ENCODE measurements at places on chromosomes 6 and 20.

DNA sequence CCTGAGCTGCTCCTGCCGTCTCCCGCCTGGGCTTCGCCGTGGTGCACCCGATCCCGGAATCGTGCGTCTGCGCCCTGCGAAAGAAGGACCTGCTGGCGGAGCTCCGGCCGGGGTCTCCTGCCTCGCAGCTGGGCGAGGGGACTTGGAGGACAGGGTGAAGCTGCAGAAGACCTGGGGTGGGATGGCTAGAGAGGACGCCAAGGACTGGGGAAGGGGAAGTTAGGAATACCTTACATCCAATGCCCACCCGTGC lies 150.2 kb downstream of the PRL start:
- DNase-seq, result no peak

GRCh38 chr20:14986026-14986655 lies 648.7 kb upstream of the FLRT3 start:
- DNase-seq, result no peak

DNA sequence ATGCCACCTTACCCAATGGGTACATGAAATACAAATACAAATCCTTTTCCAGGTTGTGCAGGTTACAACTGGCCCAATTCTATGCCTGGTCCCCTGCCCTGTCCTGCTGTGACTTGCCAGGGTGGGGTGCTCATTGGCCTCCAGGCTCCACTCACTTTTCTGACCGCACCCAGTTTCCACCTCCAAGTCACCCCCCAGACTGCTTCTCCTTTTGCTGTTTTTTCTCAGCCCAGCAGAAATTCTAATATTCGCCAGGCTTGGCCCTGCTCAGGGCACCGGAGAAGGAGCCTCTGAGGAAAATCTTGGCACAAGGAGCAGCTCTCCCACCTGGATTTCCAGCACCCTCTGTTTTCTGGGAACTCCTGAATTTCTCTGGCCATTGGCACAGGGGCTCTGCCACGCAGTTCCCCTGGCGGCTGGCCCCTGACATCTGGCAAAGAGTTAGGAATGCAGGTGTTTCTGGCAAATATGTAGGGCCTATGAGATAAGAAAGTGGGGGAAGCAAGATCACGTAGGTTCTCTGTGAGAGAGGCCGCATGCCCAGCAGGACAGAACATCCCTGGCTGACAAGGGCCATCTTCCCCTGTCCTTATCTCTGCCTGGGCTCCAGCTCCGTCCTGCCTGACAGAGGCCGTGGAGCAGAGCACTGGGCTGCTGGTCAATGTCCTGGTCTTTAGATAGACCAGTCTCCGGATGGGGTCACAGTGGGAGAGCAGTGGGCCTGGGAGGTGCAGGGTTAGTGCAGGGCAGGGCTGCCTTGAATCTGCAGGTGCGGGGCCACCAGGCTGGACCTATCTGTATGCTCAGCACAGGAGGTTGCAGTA lies 2.9 kb upstream of the RAET1E start:
- DNase-seq, result no peak

DNA sequence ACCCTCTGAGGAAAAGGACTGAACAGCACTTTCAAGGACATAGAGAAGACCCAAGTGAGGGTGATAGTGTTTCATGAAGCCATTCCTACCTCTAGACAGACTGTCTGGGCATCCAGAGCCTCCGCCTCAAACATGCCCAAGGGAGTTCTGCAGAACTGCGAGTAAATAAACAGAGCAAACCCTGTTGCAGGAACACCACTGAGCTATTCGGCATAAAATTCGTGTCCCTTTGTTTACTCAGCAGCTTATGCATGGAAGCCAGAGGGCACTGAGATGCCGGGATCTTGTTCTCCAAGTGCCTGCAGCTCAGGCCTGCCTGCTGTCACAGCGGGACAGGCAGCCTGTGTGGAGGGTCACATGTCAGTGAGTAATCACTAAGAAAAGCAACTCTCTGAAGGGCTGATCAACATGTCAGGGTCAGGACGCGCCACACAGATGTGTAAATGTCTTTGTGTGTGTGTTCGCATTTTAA lies 164.9 kb upstream of the HEY2 start:
- no peak for DNase-seq

- no peak for DNase-seq
Observed at GRCh38 chr6:101079696-101080270, 198.7 kb upstream of the ASCC3 start.

GRCh38 chr6:4316867-4317400 lies 181.6 kb upstream of the ECI2 start:
- no peak for DNase-seq

DNA sequence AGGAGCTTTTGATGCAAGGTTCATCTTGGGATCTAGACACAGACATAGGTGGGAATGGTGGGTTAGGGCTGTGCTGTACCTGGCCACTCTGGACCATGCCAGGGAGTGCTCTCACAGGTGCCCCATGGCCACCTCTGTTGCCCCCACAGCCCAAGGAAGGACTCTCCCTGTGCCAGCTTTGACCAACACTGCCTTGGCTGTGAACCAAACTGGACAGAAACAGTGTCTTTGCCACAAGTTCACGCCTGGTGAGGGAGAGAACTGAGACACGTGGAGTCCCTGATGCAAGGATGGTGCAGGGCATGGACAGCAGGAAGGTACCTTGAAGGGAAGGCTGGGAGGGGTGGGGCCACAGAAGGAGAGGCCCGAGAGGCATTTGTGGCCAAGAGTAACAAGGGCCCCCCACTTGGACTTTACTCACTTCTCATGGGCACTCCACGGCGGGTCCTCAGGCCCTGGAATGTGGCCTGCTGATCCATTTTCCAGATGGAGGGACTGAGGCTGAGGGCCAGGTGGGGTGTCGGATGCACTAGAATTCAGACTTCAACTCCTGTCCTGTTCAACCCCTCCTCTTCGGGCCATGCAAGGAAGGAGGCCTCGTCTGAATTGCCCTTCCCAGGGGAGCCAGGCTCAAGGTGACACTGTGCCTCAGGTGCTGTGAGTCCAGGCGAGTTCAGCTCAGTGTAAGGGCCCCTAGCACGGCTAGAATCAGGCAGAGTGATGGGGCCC lies 103.3 kb downstream of the YTHDF1 start:
- no peak for DNase-seq

- DNase-seq, result no peak
Observed at GRCh38 chr6:138261116-138261780, 43.0 kb upstream of the PBOV1 start.

DNA sequence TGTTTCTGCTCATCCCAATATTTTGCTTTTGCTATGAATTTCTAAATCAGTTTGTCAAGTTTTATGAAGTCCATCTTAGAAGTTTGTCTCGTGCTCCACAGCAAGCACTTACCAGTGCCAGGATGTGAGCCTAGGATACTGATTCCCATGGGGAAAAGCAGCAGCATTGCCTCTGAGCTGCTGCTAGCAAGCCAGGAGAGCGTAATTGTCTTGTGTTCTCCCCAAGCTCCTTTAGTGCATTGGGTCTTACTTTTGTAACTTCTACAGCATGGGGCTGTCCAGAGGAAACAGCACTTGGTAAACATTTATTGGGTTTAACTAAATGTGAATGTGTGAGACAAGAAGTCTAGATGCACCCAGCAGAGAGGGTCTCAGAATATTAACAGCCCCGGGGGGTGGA lies 76.1 kb downstream of the RNF182 start:
- DNase-seq, result no peak

GRCh38 chr6:129672881-129673631 lies 36.9 kb downstream of the ARHGAP18 start:
- DNase-seq, result no peak

DNA sequence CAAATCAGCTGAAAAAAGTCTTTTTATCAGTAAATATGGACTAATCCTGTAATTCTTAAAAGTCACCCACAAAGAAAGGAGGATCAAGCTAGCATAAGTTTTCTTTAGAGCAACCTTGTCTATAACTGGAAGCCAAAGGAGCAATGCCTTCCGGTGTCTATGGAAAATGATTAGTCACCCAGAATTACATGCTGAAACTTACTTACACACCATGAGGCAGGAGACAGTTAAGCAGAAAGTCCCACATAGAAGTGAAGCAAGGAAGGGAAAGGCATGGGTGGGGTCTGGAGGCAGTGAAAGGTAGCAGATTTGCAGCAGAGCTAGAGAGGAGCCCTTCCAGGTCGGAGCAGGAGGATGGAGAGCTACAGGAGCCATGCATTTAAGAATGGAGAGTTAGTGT lies 153.7 kb upstream of the RIPOR2 start:
- DNase-seq, result no peak

DNA sequence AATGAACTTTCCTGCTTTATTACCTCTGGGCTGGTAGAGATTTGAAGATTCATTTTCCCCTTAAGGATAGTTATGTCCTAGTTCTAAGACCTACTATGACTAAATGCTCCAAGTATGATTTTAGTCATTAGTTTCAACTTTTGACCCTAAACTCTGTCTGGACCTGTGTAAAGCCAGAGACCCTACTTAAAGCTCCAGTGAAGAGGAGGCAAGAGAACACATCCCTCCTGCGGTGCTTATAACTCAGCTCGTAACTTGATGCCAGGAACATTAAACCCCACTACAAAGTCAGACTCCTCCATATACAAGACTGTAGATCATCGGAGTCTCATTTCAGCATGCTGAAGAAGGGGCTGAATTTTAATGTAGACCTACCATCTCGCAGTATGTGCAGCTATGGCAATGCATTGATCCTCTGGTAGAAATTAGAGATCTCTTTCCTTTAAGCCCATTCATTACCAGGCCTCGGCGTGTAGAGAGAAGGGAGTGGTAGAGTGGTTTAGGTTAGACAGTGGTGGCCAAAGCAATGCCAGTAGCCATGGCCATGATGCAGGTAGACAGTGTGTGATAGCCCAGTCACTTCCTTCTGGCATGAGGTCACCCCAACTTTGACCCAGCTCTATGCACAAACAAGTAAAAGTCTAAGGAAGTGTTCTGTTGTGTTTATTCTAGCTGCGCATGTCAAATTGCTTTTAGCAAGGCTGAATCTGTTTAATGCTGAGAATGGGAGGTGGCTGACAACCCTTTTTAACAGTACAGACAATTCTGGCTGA lies 34.8 kb upstream of the MYB start:
- no peak for DNase-seq

DNA sequence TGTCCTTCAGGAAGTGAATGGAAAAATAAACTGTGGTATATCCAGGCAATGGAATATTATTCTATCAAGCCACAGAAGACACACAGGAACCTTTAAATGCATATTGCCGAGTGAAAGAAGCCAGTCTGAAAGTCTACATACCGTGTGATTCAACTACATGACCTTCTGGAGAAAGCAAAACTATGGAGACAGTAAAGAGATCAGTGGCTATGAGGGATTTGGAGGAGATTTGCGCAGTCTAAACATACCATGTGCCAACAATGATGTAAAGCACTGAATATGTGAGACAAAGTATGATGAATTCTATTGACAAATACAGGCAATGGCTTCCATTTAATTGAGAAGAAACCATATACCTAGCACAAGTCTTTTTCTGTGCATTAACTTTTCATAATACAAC lies 518.3 kb upstream of the ZNF337 start:
- DNase-seq, result no peak

GRCh38 chr6:2450546-2450945 lies 205.1 kb upstream of the GMDS start:
- DNase-seq, result no peak

DNA sequence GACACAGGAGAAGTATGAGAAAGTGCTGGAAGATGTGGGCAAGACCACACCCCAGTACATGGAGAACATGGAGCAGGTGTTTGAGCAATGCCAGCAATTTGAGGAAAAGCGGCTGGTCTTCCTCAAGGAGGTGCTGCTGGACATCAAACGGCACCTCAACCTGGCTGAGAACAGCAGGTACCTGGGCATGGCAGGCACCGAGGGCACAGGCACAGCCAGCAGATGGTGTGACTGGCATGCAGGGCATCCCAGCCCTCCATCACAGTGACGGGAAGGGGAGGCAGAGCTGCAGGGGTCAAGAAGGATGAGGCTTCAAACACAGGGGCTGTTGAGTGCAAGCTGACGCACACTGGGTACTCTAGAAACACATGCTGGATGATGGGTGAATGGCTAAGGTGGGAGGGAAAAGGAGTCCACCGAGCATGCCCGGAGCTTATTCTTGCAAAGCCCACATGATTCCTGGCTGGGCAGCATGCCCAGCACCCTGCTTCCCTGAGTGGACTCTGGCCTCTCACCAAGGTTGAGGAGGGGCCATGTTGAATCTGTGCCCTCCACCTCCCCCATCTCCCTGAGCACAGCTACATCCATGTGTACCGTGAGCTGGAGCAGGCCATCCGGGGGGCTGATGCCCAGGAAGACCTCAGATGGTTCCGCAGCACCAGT lies 26.3 kb downstream of the SPDEF start:
- DNase-seq, result no peak

- DNase-seq, result no peak
Observed at GRCh38 chr20:40073535-40074111, 615.4 kb downstream of the MAFB start.

DNA sequence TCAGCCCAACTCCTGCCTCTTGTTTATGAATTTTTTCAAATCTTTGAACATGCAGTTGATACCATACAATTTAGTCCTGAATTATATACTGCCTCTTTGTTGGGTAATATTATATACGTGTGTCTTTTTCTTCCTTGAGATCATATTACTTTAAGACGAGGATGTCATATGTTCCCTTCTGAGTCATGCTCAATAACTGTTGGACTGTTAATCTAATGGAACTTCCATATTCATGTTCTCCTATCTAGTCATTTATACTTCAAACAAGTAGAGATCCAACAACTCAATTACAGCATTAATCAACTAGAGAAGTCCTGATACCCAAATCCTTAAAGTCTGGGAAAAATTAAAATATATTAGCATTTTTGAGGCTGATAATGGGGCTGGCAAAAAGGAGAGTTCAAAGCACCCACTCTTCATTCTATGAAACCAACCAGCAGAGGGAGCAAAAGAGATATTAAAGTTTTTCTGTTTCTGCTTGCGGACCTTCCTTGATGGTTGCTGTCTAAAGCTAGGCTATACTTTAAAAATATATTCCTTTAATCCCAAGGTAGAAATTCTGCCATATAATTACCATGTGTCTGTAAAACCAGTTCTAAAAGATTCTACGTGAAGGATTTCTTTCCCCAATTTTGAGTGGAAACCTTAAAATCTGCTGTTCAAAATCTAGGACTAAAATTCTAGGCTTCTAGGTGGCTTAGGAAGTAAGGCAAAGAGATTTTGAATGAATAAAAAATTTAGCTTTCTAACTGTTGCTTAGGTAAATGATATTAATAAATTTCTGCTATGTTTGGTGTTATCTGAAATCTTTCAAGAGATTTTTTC lies 498.9 kb downstream of the BCKDHB start:
- DNase-seq, result no peak

- no peak for DNase-seq
Observed at GRCh38 chr6:168034537-168034936, 37.1 kb downstream of the KIF25 start.

GRCh38 chr6:43128926-43129325 lies 42.1 kb upstream of the SRF start:
- no peak for DNase-seq

DNA sequence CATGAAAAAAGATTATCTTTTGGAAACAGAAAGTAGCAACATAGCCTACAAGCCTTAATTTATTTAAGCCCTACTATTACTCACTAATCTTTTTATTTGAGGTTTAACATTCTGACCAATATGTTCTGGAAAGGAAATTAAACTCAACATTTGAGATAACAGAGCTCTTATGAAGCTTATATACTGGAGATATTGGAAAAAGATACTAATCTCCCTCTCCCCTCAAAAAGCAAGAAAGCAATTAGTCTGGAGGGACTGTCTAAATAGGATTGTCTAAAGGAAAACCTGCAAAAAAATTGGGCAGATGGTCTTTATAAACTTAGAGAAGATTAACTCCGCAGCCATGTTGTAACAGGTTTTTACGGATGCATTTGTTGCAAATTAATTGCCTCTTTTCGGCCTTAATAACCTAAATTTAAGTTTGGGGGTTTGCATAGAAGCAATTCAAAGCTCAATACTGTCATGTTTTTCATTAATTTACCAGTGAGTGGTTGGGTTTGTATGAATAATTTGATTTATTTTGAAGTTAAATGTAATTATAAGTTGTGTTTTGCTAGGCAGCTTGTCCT lies 79.1 kb downstream of the SHLD1 start:
- no peak for DNase-seq
